Activated CD8-positive, alpha-beta memory T cell treated with anti-CD3 and anti-CD28 coated beads, Interleukin-2, amount 10 ng/mL, durations not matched to agents 7 days and 5 days (primary cell): ENCODE measurements at places on chromosomes 6 and 20. TPM values are rescaled to one million over a fixed set of nuclear protein-coding genes. Genes with fewer than 3 reads are reported as not detected.

DNA sequence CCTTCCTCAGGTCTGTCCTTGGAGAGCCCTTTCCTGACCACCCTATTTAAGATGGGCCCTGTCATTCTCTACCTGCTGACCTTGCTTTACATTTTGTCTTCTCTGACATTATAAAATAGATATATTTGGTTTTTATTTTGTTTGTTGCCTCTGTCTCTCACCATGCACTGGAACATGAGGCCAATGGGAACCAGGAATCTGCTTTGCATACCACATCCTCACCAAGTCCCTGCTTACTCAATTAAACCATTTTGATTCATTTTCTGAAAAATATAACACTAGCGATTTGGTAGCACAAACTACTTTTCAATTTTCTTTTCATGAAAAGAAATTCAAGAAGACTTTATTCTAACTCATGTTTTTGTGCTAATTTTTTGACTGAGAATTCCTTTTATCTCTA lies 32.8 kb upstream of the POPDC3 start:
- peak overlapping the region; percentile 12 for H3K27ac ChIP-seq
- H3K4me3 ChIP-seq, result no peak overlapping the region
- no peaks in the 10 kb centered on the region for H3K36me3 ChIP-seq

GRCh38 chr6:43973357-43973756 lies 153.9 kb downstream of the MRPL14 start:
- peaks cover 42% of the 10 kb centered on the region for H3K27me3 ChIP-seq
- no peak overlapping the region for H3K27ac ChIP-seq
- peaks cover 10% of the 10 kb centered on the region for H3K4me1 ChIP-seq
- H3K4me3 ChIP-seq, result no peak overlapping the region
- DNase-seq, result no peak
- no peaks in the 10 kb centered on the region for H3K36me3 ChIP-seq

Gene OR2H2
- not detected for total RNA-seq

- no peak overlapping the region for H3K4me3 ChIP-seq
- H3K36me3 ChIP-seq, result no peaks in the 10 kb centered on the region
- peaks cover 5% of the 10 kb centered on the region for H3K27me3 ChIP-seq
- peaks cover 4% of the 10 kb centered on the region for H3K4me1 ChIP-seq
- H3K27ac ChIP-seq, result no peak overlapping the region
Measured at GRCh38 chr6:47456536-47456975, 21.0 kb upstream of the CD2AP start.

DNA sequence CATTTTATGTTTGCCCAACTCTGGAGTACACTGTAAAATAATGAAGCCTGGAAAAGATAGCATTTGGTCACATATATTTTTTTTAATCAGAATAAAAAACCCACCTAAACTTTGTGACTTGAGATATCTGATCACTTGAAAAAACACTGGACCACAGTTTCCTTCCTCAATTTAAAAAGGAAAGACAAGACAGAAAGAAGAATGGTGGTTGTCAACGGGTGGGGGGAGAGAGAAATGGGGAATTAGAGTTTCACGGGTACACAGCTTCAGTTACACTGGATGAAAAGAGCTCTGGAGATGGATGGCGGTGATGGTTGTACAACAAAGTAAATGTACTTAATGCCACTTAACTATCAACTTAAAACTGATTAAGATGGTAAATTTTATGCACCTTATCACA lies 14.7 kb upstream of the DST start:
- H3K4me1 ChIP-seq, result peaks cover 8% of the 10 kb centered on the region
- no peaks in the 10 kb centered on the region for H3K27me3 ChIP-seq
- H3K27ac ChIP-seq, result no peak overlapping the region
- no peaks in the 10 kb centered on the region for H3K36me3 ChIP-seq

DNA sequence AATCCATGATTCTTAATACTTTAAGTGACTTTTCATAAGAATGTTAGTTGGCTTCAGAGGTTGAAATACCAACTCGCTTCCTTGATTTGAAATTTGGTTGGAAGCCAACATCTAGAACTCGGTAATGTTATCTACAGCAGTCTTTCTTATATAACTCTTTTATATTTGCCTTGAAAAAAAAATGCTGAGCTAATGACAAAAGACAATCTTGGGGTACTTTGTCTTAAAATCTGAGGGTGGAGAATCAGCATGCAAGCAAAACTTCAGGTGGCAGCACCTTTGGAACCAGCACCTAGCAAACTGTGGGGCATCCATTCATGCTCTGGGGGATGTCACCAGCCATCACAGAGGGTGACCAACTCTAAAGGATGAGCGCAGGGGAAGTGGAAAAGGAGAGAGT lies 76.3 kb downstream of the PDE10A start:
- no peaks in the 10 kb centered on the region for H3K4me1 ChIP-seq
- no peaks in the 10 kb centered on the region for H3K27me3 ChIP-seq
- no peak for DNase-seq

DNA sequence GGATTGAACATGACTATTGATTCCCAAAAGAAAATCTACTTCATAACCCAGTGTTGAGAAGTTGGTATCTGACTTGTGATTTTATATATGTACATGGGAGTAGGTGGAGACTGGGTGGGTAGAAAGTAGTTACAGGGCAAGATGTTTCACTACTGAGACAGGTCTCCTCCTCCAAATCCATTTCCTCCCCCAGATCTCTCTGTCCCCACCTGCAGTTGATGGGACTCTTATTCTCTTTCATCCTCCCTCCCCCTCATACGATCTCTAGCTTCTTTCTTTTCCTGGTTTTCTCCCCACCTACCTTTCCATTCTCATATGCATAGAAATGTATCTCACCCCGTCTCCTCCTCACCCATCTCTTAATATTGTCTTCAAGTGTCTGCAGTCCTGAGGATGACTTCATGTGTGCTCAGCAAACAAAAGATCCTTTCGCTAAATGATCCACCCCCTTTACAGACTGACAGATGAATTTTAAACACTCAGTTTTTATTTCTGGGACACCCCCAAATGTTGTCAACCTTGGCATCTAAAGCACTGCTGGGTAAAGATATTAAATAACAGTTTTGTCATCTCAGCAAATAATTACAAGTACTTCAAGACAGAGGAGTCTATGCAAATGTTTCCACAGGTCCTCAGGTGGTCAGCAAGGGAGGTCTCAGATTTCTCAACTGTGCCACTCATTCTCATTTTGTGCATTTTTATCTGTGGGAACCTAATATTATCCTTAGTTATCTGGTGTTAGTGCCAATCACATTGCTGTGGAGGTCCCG lies 18.7 kb upstream of the HECA start:
- peaks cover 45% of the 10 kb centered on the region for H3K4me1 ChIP-seq
- H3K27me3 ChIP-seq, result no peaks in the 10 kb centered on the region
- no peak overlapping the region for H3K4me3 ChIP-seq
- H3K36me3 ChIP-seq, result peaks cover 25% of the 10 kb centered on the region

Gene CST4
- not detected for total RNA-seq

Gene ANKRD66
- total RNA-seq, result not detected

- no peak overlapping the region for H3K4me3 ChIP-seq
- no peaks in the 10 kb centered on the region for H3K36me3 ChIP-seq
- H3K27me3 ChIP-seq, result peaks cover 23% of the 10 kb centered on the region
- no peak for DNase-seq
- no peaks in the 10 kb centered on the region for H3K4me1 ChIP-seq
Measured at GRCh38 chr6:43946641-43947363, 176.8 kb downstream of the VEGFA start.

GRCh38 chr6:34508425-34508824 lies 42.5 kb downstream of the PACSIN1 start:
- no peak for DNase-seq
- peaks cover 3% of the 10 kb centered on the region for H3K36me3 ChIP-seq
- no peaks in the 10 kb centered on the region for H3K4me1 ChIP-seq
- peaks cover 10% of the 10 kb centered on the region for H3K27me3 ChIP-seq
- no peak overlapping the region for H3K27ac ChIP-seq

Gene RPN2
- total RNA-seq, result 148 TPM

Gene EPPIN
- not detected for total RNA-seq

DNA sequence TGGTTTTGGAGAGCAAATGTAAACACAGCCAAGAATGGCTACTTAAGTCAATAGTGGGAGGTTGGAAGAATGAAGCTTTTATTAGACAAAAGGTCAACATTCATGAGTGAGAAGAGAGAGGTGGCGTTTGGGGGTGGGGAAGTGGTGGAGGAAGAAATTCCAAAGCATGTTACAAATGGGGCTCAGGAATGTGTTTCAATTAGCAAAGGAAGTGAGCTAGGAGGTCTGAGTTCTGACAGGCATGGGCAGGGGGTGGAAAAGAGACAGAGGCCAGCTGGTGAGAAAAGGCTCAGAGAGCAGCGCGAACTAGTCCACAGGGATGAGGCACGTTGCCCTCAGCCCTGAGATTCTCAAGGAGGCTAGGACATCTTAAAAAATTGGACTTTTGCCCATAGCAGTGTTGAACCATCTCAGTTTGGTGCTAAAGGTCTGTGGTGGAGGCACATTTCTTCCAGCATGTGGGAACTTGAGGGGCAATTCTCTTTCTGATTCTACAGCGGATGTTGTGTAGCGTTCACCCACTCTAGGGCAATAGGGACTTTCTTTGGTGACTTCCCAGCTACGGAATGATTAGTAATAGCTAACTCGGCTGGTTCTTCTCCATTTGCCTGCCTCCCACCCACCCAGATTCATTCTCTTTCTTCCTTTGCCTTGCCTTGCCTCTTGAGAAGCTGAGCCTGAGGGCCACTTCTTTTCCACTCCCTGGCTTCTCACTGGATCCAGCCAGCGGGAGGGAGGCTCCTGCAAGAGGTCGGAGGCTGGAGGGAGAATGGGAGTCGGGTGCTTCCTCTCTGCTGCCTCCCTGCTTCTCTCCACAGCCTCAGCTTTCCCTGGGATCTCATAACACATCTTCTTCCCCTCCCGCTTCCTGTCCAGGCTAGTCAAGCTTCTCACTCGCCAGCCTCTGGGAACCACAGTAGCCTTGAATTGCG lies 45.1 kb upstream of the NEDD9 start:
- peak overlapping the region; percentile 97 for H3K27ac ChIP-seq
- H3K4me3 ChIP-seq, result peak overlapping the region; percentile 70
- DNase-seq, result peak; percentile 54
- H3K4me1 ChIP-seq, result peaks cover 52% of the 10 kb centered on the region

GRCh38 chr6:144417681-144418080 lies 132.5 kb downstream of the UTRN start:
- no peak overlapping the region for H3K4me3 ChIP-seq
- no peak overlapping the region for H3K27ac ChIP-seq
- DNase-seq, result no peak
- H3K36me3 ChIP-seq, result peaks cover 19% of the 10 kb centered on the region
- H3K4me1 ChIP-seq, result peaks cover 17% of the 10 kb centered on the region
